ENCODE measurements at places on chromosomes 6 and 20. TPM values are rescaled to one million over a fixed set of nuclear protein-coding genes. Genes with fewer than 3 reads are reported as not detected.
A peak's percentile ranks its signal among the peaks of the same experiment; 100 is the strongest.

DNA sequence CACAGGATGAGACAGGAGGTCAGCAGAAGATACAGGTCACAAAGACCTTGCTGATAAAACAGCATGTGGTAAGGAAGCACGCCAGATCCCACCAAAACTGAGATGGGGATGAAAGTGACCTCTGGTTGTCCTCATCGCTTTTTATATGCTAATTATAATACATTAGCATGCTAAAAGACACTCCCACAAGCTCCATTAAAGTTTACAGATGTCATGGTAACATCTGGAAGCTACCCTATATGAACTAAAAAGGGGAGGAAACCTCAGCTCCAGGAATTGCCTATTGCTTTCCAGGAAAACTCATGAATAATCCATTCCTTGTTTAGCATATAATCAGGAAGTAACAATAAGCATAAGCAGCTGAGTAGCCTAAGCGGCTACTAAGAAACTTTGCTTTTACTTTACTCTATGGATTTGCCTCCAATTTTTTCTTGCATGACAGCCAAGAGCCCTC lies 8.4 kb upstream of the RIN2 start:
- no peak overlapping the region for H3K4me3 ChIP-seq
- no peaks in the 10 kb centered on the region for H3K36me3 ChIP-seq
- DNase-seq, result no peak
- H3K4me1 ChIP-seq, result no peaks in the 10 kb centered on the region

DNA sequence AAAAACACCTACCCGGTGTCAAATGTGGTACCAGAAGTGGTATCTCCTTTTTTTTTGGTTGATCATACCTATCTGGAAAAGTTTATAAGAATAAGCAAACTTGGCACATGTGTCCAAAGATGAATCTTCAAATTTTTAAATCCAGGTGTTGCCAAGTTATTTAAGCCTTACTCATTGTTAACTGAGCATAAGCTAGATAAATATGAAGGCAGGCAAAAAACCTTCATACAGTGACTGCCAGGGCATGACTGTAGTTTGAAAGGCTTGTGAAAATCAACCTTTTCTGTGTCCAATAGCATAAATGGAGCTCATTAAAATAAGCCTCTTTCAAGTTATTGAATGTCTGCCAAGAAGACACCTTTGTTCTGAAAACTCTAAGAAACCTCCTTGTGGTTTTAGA lies 699.2 kb downstream of the DOK5 start:
- no peaks in the 10 kb centered on the region for H3K27me3 ChIP-seq
- H3K36me3 ChIP-seq, result no peaks in the 10 kb centered on the region
- no peak for DNase-seq
- H3K4me3 ChIP-seq, result no peak overlapping the region
- H3K4me1 ChIP-seq, result no peaks in the 10 kb centered on the region

- H3K36me3 ChIP-seq, result peaks cover 45% of the 10 kb centered on the region
- peak; percentile 92 for DNase-seq
- peak within 1 kb of the TSS; percentile 98 for H3K27ac ChIP-seq
Observed at GRCh38 chr6:391559-392440, at the start of gene IRF4. Gene IRF4, plus strand, starts transcription at chr6:391752. Its CDS starts 1,401 bp downstream, at chr6:393153.

- no peak overlapping the region for H3K4me3 ChIP-seq
- DNase-seq, result no peak
- peaks cover 25% of the 10 kb centered on the region for H3K27me3 ChIP-seq
- H3K27ac ChIP-seq, result no peak overlapping the region
Observed at GRCh38 chr20:45545754-45546453, 1.3 kb downstream of the EPPIN start.

DNA sequence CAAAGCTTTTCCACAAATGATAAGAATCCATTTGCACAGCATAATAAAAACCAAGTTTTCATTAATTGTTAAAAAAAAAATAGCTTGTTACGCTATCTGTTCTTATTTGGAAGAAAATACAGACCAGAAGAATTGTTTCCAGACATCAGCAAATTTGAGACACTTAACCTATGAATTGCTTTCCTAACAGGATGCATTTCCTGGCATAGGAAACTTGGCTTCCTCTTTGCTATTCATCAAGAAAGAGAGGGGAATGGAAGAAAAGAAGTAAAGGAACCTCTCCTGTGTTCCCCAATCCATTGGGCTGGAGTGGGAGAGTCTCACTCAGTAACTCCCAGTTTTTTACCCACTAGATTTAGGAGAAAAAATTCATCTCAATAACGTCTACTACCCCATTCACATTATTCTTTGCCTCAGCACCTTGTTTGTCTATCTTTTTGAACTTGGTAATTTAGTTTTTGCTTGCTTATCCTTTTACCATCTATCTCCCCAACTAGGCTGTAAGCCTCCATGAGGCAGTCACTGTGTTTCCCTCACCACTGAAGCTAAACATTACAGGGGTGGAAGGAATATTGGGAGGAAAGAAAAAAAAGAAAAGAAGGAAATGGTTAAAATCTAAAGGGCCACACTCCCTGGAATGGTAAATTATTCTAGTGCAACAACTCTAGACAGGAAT lies 150.3 kb downstream of the COL21A1 start:
- no peaks in the 10 kb centered on the region for H3K36me3 ChIP-seq
- no peak overlapping the region for H3K27ac ChIP-seq
- no peak for DNase-seq
- H3K4me3 ChIP-seq, result no peak overlapping the region
- no peaks in the 10 kb centered on the region for H3K27me3 ChIP-seq

DNA sequence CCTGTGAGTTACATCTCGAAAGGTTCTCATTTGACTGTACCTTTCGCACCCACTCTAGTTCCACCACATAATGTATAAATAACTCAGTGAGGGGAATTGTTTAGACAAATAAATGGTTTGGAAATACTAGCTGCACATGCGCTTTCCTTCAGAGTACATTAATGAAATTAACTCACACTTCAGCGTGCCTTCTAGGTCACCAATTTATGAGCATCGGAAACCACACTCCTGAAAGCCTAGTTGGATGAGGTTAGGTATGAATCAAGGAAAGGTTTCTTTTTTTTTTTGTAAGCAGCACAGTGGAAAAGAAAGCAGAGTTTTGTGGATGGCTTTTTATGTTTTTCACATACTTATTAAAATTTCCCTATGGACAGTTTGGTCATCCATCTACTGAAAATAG lies 247.8 kb upstream of the TCF21 start:
- no peaks in the 10 kb centered on the region for H3K27me3 ChIP-seq
- DNase-seq, result no peak
- H3K27ac ChIP-seq, result no peak overlapping the region
- H3K36me3 ChIP-seq, result no peaks in the 10 kb centered on the region
- H3K4me1 ChIP-seq, result no peaks in the 10 kb centered on the region

DNA sequence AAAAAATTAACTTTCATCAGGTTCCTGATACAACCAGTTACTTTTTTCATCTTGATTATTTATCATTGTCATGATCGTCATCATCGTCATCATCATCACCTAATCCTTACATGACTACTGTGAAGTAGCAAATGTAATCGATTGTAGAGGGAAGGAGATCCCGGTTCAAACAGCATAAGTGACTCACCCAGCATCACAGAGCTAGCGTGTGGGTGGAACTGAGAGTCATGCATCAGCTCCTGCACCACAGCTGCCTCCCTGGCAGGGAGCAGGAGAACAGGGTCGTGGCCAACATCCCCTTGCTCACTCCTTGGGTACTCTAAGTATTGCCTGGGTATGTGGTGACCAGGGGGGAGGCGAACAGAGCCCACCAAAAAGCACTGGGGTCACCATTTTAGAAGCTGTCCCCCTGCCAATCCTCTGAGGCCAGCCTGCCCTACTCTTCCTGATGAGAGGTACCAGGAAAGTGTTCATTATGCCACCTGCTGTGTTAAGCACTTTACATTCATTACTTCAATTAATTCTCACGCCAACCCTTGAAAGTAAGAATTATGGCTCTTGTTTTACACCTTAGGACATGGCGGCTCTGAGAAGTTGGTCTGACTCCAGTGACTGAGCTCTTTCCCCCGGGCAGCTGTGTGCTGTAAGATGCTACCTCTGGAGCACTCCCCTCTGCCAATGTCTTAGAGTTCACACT lies 425.2 kb downstream of the CD83 start:
- no peaks in the 10 kb centered on the region for H3K36me3 ChIP-seq
- H3K27ac ChIP-seq, result peak overlapping the region; percentile 59
- DNase-seq, result peak; percentile 74
- peak overlapping the region; percentile 17 for H3K4me3 ChIP-seq
- H3K4me1 ChIP-seq, result peaks cover 25% of the 10 kb centered on the region
- peaks cover 2% of the 10 kb centered on the region for H3K27me3 ChIP-seq

- no peak for DNase-seq
- H3K27ac ChIP-seq, result no peak overlapping the region
- no peak overlapping the region for H3K4me3 ChIP-seq
- peaks cover 7% of the 10 kb centered on the region for H3K4me1 ChIP-seq
Observed at GRCh38 chr6:112207776-112208175, 46.6 kb downstream of the LAMA4 start.

DNA sequence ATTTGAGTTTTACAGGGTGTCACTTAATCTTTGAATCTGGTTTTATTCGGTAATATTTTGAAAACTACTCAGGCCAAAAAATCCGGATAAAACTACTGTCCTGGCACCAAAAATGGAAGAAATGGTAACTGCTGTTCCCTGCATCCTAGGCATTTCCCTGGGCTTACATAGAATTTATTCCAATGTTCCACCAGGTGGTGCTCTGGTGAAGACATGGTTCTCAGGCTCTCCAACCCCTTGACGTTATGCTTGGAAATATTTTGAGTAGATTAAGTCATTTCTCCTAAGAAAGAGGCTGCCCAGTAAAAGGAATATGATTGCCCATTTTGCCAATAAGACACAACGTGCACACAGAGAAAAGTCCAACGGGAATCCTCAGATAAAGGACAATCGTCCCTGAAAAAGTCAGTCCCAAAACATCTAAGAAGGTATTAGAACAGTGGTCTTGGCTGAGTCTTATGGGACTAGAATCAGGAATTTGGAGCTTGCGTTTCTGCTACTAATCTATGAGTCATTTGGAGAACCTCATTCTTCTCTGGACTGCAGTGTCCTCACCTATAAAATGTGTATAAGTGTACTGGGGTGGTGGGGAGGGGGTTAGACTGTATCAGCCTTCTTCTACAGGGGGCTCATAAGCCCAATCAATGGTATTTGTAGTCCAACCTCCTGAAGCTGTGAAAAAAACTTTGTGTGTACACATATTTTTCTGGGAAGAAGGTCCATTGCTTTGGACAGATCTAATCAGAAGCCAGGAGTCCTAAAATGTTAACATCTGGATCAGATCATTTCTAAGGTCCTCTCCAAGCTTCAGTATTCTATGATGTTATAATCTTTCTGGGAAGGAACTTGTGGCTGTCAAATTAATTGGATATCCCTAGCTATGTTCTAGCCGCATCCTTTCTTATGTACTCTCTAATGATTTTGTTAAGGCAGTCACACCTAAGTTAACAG lies 131.0 kb upstream of the BMP2 start:
- no peaks in the 10 kb centered on the region for H3K36me3 ChIP-seq
- no peak for DNase-seq
- H3K4me3 ChIP-seq, result no peak overlapping the region
- no peaks in the 10 kb centered on the region for H3K4me1 ChIP-seq
- H3K27me3 ChIP-seq, result no peaks in the 10 kb centered on the region
- H3K27ac ChIP-seq, result no peak overlapping the region

DNA sequence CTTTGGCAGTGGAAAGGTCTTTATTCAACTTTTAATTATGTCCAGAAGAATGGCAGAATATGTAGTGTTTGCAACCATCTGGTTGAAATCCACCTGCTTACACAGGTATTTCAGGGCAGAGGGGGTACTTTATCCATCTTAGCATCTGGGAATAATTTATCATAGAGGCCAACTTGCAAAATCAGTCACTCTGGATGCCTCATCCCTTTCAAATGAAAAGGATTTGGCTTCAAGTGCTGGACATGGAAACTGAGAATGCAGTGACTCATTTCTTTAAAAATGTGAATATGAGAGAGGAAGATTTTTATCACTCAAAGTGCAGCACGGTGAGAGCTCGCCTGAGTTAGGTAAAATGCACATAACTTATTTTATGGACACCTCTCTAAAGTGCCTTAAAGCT lies 758.3 kb downstream of the KIF16B start:
- H3K36me3 ChIP-seq, result no peaks in the 10 kb centered on the region
- H3K4me3 ChIP-seq, result no peak overlapping the region
- H3K27me3 ChIP-seq, result no peaks in the 10 kb centered on the region
- H3K27ac ChIP-seq, result no peak overlapping the region
- DNase-seq, result no peak

- H3K36me3 ChIP-seq, result peaks cover 68% of the 10 kb centered on the region
- H3K4me3 ChIP-seq, result no peak overlapping the region
- H3K27me3 ChIP-seq, result no peaks in the 10 kb centered on the region
- DNase-seq, result no peak
- H3K27ac ChIP-seq, result no peak overlapping the region
Observed at GRCh38 chr20:4800676-4801449, 79.2 kb downstream of the PRND start.

GRCh38 chr6:134503585-134504281 lies 185.8 kb upstream of the SGK1 start:
- H3K27ac ChIP-seq, result no peak overlapping the region
- no peak for DNase-seq
- H3K27me3 ChIP-seq, result peaks cover 1% of the 10 kb centered on the region
- peaks cover 3% of the 10 kb centered on the region for H3K4me1 ChIP-seq

GRCh38 chr6:148974351-148974750 lies 227.5 kb downstream of the UST start:
- no peaks in the 10 kb centered on the region for H3K36me3 ChIP-seq
- H3K27me3 ChIP-seq, result peaks cover 42% of the 10 kb centered on the region
- no peak overlapping the region for H3K27ac ChIP-seq
- no peaks in the 10 kb centered on the region for H3K4me1 ChIP-seq
- no peak overlapping the region for H3K4me3 ChIP-seq

GRCh38 chr6:47631269-47631772 lies 67.1 kb upstream of the ADGRF4 start:
- H3K36me3 ChIP-seq, result peaks cover 1% of the 10 kb centered on the region
- no peak overlapping the region for H3K27ac ChIP-seq
- H3K4me1 ChIP-seq, result peaks cover 9% of the 10 kb centered on the region
- peaks cover 3% of the 10 kb centered on the region for H3K27me3 ChIP-seq
- DNase-seq, result peak; percentile 67

- H3K36me3 ChIP-seq, result peaks cover 49% of the 10 kb centered on the region
- no peak for DNase-seq
- peak overlapping the region; percentile 90 for H3K27ac ChIP-seq
- H3K27me3 ChIP-seq, result no peaks in the 10 kb centered on the region
Observed at GRCh38 chr6:144469144-144469575, 184.0 kb downstream of the UTRN start.

GRCh38 chr6:105384004-105384403 lies 18.9 kb downstream of the PREP start:
- no peak for DNase-seq
- H3K36me3 ChIP-seq, result peaks cover 21% of the 10 kb centered on the region

GRCh38 chr6:16238057-16238962 lies at the start of gene GMPR:
Gene GMPR, plus strand, starts transcription at chr6:16238587. Its CDS starts 107 bp downstream, at chr6:16238694.
- DNase-seq, result peak; percentile 95
- H3K27ac ChIP-seq, result peak within 1 kb of the TSS; percentile 20
- H3K4me3 ChIP-seq, result peak within 1 kb of the TSS; percentile 80
- peaks cover 26% of the 10 kb centered on the region for H3K4me1 ChIP-seq

- H3K27me3 ChIP-seq, result no peaks in the 10 kb centered on the region
- H3K36me3 ChIP-seq, result no peaks in the 10 kb centered on the region
- no peak overlapping the region for H3K4me3 ChIP-seq
- DNase-seq, result no peak
- H3K4me1 ChIP-seq, result no peaks in the 10 kb centered on the region
Observed at GRCh38 chr6:4472969-4473642, 303.1 kb upstream of the CDYL start.

Gene UBD
- 0.62 TPM for total RNA-seq

Gene SLC22A16
- total RNA-seq, result not detected

Gene ZNF831
- 3.4 TPM for total RNA-seq

Gene COL9A3
- 0.47 TPM for total RNA-seq

Gene LY6G6C
- not detected for total RNA-seq

Gene ERVFRD-1
- not detected for total RNA-seq

Gene PARD6B
- 6.0 TPM for total RNA-seq

Gene RNF182
- total RNA-seq, result not detected

Gene EYA2
- not detected for total RNA-seq

Gene C6orf132
- total RNA-seq, result 0.40 TPM
